ENCODE measurements at places on chromosomes 11 and 22. TPM values are rescaled to one million over a fixed set of nuclear protein-coding genes. Genes with fewer than 3 reads are reported as not detected.

Gene MS4A4A
- total RNA-seq: not detected

Gene OTOG
- 0.34 TPM for total RNA-seq

Gene TSPO
- total RNA-seq: 9.9 TPM

Gene UBQLNL
- 0.19 TPM for total RNA-seq

Gene ARHGAP8
- total RNA-seq: 8.9 TPM

Gene C1QTNF5
- total RNA-seq: 3.4 TPM

Gene NAT10
- total RNA-seq: 42.9 TPM

Gene MUC6
- not detected for total RNA-seq

Gene LIN7C
- 44.5 TPM for total RNA-seq

Gene SNX32
- 3.0 TPM for total RNA-seq

Gene WBP2NL
- not detected for total RNA-seq

DNA sequence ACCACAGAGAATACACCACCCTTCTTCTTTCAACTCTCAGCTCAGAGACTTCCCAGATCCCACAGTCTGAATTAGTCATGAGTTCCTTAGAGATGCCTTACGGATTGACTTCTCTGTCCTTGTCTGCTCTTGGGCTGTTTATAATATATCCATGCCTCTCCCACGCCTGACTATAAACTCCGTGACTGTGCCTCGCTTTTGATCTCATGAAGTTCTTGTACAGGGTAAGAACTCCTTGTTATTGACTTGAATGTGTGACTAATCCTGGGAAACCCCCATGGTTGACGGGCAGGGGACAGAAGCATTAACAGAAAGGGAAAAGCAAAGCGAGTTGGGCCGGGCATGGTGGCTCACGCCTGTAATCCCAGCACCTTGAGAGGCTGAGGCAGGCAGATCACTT is 62.4 kb upstream of the POU2AF1 start:
- H3K4me1 ChIP-seq: peaks cover 15% of the 10 kb centered on the region
- no peaks in the 10 kb centered on the region for H3K27me3 ChIP-seq
- H3K4me3 ChIP-seq: no peak overlapping the region
- no peak overlapping the region for H3K27ac ChIP-seq

DNA sequence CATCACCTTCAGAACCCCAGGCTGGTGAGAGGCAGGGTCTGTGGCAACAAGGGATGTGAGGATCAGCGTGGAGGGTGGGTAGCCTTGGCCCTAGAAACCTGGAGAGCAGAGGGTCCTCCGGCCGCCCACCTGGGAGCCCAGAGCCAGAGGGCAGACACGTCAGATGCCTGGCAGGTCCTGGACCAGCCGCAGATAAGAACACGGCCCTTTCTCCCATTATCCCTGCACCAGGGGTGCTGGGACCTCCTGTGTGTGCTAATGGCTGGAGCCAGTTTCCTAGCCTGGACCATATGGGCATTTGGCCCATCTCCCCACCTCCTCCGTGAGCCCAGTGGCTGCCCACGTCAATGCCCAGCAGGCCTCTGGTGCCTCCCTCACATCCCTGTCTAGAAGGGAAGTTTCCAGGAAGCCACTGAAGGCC is 88.4 kb downstream of the MORC2 start:
- H3K4me3 ChIP-seq: no peak overlapping the region
- H3K27me3 ChIP-seq: no peaks in the 10 kb centered on the region
- no peak overlapping the region for H3K27ac ChIP-seq
- H3K36me3 ChIP-seq: no peaks in the 10 kb centered on the region
- DNase-seq: no peak

GRCh38 chr11:75554258-75555022 is 7.6 kb upstream of the SERPINH1 start:
- no peak overlapping the region for H3K4me3 ChIP-seq
- peak overlapping the region; percentile 82 for H3K27ac ChIP-seq
- peaks cover 37% of the 10 kb centered on the region for H3K4me1 ChIP-seq

GRCh38 chr22:37643225-37643847 is 3.9 kb downstream of the SH3BP1 start:
- H3K27me3 ChIP-seq: no peaks in the 10 kb centered on the region
- H3K4me1 ChIP-seq: peaks cover 8% of the 10 kb centered on the region
- no peak overlapping the region for H3K4me3 ChIP-seq

DNA sequence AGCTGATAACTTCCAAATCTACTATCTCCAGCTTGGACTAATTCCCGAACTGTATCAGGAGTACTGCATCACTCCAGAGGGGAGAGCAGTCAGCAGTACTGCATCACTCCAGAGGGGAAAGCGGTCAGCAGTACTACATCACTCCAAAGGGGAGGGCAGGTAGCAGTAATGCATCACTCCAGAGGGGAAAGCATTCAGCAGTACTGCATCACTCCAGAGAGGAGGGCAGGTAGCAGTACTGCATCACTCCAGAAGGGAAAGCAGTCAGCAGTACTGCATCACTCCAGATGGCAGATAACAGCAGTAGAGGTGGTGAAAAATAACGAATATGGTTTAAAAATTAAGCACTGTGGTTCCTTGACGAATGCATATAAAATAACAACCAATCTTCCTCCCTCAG is 8.4 kb downstream of the CWC15 start:
- H3K27me3 ChIP-seq: no peaks in the 10 kb centered on the region
- no peak for DNase-seq
- peaks cover 37% of the 10 kb centered on the region for H3K36me3 ChIP-seq
- H3K27ac ChIP-seq: no peak overlapping the region

DNA sequence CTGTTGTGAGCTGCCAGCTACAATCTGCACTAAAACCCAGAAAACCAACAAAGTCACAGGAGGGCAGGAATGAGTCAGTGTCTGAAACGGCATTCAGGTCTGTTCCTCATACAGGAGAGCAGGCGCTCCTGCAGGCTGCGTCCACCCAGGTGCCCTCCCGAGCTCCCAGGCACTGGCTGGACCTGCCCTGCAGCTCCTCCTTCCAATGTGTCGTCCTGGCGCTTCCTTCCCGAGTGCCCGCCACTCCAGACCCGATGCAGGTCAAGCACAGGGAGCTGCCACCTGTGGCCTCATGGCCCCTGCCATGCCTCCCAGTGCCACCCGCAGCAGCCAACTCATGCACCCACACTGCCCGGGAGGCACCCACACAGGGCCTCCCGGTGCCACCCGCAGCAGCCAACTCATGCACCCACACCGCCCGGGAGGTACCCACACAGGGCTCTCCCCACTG is 12.0 kb downstream of the BRD1 start:
- no peak overlapping the region for H3K27ac ChIP-seq
- no peak for DNase-seq
- H3K36me3 ChIP-seq: no peaks in the 10 kb centered on the region
- no peaks in the 10 kb centered on the region for H3K4me1 ChIP-seq
- no peak overlapping the region for H3K4me3 ChIP-seq

DNA sequence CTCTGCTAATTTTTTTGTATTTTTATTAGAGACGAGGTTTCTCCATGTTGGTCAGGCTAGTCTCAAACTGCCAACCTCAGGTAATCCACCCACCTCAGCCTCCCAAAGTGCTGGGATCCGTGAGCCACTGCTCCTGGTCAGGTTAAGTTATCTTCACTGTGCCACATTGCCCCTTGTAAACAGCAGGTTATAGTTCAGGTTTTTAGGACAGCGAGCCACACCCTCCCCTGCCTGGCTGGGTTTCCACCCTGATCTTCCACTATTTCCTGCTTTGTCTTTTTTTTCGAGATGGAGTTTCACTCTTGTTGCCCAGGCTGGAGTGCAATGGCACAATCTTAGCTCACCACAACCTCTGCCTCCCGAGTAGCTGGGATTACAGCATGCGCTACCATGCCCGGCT is 16.1 kb downstream of the ACO2 start:
- DNase-seq: no peak
- H3K4me1 ChIP-seq: peaks cover 44% of the 10 kb centered on the region

- peaks cover 21% of the 10 kb centered on the region for H3K27me3 ChIP-seq
- peaks cover 37% of the 10 kb centered on the region for H3K4me1 ChIP-seq
- H3K36me3 ChIP-seq: no peaks in the 10 kb centered on the region
- H3K4me3 ChIP-seq: peak overlapping the region; percentile 66
Observed at GRCh38 chr11:8080069-8080670, 841 bp upstream of the TUB start.

DNA sequence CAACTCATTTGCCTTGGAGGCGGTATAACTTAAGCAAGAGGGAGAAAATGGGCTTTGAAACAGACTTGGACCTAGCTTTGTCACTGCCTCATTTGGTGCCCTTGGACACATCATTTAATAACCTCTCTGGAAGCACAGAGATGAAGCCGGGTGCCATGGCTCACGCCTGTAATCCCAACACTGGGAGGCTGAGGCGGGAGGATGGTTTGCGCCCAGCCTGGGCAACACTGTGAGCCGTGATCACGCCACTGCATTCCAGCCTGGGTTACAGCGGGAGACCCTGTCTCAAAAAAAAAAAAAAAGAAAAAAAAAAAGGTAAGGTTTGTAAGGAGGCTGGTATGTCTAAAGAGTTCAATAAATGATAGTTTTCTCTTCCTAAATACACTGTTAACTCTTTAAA is 806 bp downstream of the COA4 start:
- H3K4me3 ChIP-seq: peak overlapping the region; percentile 72
- DNase-seq: peak; percentile 51
- peak overlapping the region; percentile 61 for H3K27ac ChIP-seq

- H3K36me3 ChIP-seq: no peaks in the 10 kb centered on the region
- H3K27me3 ChIP-seq: peaks cover 93% of the 10 kb centered on the region
- peak overlapping the region; percentile 5 for H3K4me3 ChIP-seq
- peaks cover 17% of the 10 kb centered on the region for H3K4me1 ChIP-seq
- DNase-seq: peak; percentile 97
Observed at GRCh38 chr22:38461414-38462081, 6.3 kb upstream of the KDELR3 start.

GRCh38 chr11:3087821-3088800 is 30.9 kb upstream of the CARS1 start:
- no peaks in the 10 kb centered on the region for H3K27me3 ChIP-seq
- no peak overlapping the region for H3K4me3 ChIP-seq
- H3K4me1 ChIP-seq: no peaks in the 10 kb centered on the region
- H3K36me3 ChIP-seq: no peaks in the 10 kb centered on the region
- no peak overlapping the region for H3K27ac ChIP-seq

GRCh38 chr11:121557348-121557747 is 104.6 kb upstream of the SORL1-AS1 start:
- H3K27ac ChIP-seq: no peak overlapping the region
- no peaks in the 10 kb centered on the region for H3K36me3 ChIP-seq
- H3K27me3 ChIP-seq: no peaks in the 10 kb centered on the region
- no peak overlapping the region for H3K4me3 ChIP-seq
- peaks cover 35% of the 10 kb centered on the region for H3K4me1 ChIP-seq

GRCh38 chr11:76799066-76799804 is 16.1 kb downstream of the TSKU start:
- peak; percentile 92 for DNase-seq
- no peak overlapping the region for H3K27ac ChIP-seq
- peak overlapping the region; percentile 28 for H3K4me3 ChIP-seq
- H3K36me3 ChIP-seq: no peaks in the 10 kb centered on the region
- H3K27me3 ChIP-seq: no peaks in the 10 kb centered on the region

- H3K27ac ChIP-seq: no peak overlapping the region
- H3K27me3 ChIP-seq: no peaks in the 10 kb centered on the region
Observed at GRCh38 chr22:42173183-42173926, 42.7 kb upstream of the CYP2D6 start.

Measured in neural progenitor cell (in vitro differentiated cells).